GM12864 (cell line): ENCODE measurements at places on chromosomes 13 and 19.

DNA sequence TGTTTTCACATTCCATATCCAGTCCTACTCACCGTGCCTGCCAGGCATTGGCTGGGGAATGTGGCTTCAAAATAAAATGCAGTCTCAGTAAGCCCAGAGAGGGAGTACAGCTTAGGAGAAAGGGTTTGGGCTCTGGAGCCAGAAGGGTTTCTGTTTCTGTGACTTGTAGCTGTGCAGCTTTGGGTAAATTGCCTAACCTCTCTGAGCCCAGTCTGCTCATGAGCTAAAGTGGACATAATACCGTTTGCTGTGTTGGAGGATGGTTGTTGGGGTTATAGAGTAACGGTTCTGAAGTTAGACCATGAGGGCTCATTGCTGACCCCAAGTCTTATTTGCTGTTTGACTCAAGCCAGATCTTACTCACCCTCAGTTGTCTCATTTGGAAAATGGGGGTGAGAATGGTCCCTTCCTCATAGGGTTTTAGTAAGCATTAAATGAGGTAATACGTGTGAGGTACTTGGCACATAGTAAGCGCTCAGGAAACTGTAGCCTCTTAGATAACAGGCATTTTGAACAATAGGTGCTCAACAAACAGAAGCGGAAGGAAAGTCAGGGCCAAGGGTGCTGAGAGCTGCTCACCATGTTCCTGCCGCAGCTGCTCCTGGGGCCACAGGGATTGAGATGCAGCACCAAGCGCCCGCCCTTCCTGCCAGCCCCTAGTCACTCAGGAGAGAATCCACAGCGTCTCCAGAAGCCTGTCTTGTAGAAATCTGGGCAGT lies 45.5 kb downstream of the C13orf42 start:
- no peak for DNase-seq

- no peak for DNase-seq
Observed at GRCh38 chr13:73960474-73960873, 173.7 kb downstream of the KLF12 start.

DNA sequence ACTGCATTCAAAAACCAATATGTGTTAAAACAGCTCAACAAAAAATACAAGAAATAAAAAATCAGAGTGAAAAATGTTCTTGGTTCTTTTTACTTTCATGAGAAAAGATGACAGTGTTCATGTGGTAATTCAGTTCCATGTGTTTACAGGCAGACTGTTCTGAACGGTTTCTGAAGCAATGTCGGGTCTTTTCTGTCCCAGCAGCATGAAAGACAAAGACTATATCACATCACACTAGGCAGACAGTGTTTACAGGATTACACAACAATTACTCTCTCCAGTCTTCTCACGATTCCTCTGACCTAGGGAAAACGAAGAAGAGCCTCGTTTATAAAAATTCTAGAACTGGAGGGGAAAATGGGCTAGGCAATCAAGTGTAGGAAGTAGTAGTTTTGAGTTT lies 83.4 kb downstream of the UBL3 start:
- no peak for DNase-seq

- DNase-seq, result no peak
Observed at GRCh38 chr19:904545-904944, 8.5 kb downstream of the R3HDM4 start.

DNA sequence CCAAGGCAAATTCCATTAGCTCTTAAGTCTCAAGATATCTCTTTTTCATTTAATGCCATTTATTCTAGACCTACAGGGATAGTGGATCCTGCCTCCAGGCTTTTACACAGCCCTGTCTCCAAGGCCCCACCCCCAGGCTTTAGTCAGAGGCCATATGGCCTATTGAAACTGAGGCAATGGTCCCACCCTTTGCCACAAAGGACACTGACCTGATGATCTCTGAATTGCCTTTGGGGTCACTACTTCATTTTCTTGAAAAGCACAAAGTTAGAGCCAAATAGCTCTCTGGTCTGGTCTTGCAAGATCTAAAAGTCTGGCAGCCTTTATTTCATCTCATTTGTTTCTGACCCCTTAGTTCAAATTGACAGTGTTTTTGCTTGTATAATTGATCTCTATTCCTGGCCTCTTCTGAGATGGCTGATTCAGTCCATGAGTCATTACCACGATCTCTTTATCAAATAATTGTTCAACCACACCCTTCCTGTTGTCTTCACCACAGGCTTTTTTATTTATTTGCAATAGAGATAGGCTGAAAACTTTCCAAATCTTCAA lies 209.8 kb downstream of the FGF14 start:
- DNase-seq, result no peak

GRCh38 chr13:110164706-110165105 lies 142.3 kb downstream of the COL4A1 start:
- DNase-seq, result no peak

DNA sequence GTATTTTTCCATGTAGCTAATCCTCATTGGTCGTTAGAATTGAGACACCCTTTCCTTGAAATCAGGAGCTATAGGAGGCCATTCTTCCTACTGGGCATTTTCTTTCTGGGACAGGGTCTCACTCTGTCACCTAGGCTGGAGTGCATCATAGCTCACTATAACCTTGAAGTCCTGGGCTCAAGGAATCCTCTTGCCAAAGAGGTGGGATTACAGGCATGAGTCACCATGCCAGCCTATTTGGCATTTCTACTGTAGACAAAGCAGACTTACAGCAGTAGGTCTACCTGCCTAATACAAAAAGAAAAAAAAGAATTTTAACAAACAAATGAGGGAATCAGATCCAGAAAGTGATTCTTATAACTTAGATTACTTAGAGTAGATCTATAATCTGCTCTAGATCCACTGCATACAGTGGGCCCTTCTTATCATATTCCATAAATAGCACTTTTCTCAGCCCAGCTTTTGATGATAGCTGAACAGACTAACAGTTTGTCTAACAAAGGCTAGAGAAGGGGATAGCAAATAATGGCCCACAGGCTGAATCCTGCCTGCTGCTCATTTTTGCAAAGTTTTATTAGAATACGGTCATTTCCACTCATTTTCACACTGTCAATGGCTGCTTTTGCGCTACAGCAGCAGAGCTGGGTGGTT lies 36.7 kb upstream of the USPL1 start:
- DNase-seq, result no peak

- no peak for DNase-seq
Observed at GRCh38 chr19:8585894-8586750, 8.9 kb upstream of the MYO1F start.

DNA sequence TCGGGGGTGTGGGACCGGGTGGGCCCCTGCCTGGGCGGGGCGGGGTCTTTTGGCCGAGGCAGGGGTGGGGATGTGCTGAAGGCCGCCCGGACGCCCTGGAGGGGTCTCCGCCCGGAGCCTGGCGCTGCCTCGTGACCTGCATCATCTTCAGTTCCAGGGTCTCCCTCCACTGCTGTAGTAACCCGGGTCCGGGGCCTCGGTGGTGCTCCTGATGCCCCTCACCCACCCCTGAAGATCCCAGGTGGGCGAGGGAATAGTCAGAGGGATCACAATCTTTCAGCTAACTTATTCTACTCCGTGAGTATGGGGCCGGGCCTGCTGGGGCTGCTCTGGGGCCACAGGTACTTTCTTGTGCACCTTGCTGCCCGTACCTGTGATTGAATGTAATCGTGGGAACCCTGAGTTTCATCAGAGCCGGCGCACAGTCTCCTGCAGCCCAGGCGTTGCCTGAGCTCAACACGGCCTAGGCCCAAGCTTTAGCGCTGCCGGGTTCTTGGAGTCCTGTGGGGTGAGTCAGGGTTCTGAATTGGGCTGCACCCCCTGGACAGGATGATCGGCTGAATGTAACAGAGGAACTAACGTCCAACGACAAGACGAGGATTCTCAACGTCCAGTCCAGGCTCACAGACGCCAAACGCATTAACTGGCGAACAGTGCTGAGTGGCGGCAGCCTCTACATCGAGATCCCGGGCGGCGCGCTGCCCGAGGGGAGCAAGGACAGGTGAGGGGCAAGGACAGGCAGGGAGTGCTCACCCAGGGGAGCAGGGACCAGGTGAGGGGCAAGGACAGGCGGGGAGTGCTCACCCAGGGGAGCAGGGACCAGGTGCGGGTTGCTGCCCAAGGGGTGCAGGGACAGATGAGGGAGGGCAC lies 10.5 kb downstream of the PEAK3 start:
- DNase-seq, result no peak

- no peak for DNase-seq
Observed at GRCh38 chr13:110518571-110518970, 43.0 kb downstream of the RAB20 start.

DNA sequence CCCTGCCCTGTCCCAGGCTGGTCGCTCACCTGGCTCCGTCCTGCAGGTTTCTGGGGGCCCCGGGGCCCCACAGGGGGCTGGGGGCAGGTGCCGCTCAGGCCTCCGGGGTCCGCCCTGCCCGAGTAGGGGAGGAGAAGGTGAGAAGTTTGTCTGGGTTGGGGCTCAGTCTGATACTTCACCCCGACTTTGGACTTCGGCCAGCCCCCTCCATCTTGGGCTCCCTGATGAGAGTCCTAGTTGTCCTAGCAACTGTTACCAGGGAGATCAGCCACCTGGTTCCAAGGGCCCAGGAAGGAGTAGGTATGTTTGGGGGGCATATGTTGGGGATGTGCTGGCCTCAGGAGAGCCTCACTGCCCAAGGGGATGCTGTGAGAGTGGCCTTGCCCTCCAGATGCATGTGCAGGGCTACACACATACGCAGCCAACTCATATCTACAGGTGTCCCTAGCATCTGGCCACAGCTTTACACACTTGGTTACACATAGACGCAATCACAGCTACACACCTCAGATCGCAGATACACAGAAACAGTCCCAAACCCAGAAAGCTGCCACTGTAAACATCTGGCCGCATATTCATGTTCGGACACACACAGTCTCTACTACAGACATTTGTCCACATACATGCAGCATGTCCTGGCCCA lies 3.4 kb downstream of the NUMBL start:
- no peak for DNase-seq

- DNase-seq, result no peak
Observed at GRCh38 chr19:58021541-58022282, 12.1 kb upstream of the ZSCAN1 start.

GRCh38 chr13:28318496-28318895 lies 176.4 kb downstream of the FLT1 start:
- DNase-seq, result no peak

- no peak for DNase-seq
Observed at GRCh38 chr13:27973961-27974662, 5.0 kb upstream of the CDX2 start.

DNA sequence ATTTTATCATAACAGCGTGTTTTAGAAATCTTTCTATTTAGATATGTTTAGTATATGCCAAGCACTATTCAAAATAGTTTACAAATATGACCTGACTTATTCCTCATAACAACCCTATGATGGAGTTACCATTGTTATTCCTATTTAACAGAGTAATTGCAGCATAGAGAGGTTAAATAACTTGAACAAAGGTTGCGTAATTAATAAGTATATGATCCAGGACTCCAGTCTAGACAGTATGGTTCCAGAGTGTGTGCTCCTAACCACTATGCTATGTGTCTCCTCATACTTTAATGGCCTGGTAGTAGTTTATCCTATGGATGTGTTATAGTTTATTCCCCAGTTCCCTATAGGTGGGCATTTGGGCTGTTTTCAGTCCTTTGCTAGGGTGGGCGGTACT lies 145.3 kb downstream of the PAN3 start:
- no peak for DNase-seq

GRCh38 chr13:25175026-25175425 lies 2.9 kb upstream of the AMER2 start:
- no peak for DNase-seq

GRCh38 chr13:60369242-60369641 lies 27.8 kb upstream of the TDRD3 start:
- DNase-seq, result no peak

GRCh38 chr19:47098608-47099007 lies 15.0 kb downstream of the ZC3H4 start:
- no peak for DNase-seq

DNA sequence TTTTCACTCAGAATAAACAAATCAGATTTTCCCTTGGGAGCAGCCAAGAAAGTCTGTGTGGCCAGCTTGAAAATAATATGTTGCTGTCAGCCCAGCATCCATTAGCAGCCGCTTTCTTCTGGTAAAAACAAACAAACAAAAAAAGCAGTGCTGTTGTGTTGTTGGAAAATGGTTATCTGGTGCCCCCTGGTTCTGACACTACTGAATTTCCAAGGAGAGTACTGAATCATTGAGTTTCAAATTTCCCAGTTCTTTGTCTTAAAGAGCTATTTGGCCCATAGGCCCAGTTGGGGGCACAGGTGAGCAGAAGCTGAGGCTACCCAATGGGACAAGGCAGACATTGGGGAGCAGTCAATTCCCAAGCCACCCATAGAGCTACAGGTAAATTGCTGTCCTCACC lies 995.9 kb downstream of the UQCRFS1 start:
- DNase-seq, result no peak

- no peak for DNase-seq
Observed at GRCh38 chr19:33781415-33781935, 15.2 kb upstream of the KCTD15 start.

DNA sequence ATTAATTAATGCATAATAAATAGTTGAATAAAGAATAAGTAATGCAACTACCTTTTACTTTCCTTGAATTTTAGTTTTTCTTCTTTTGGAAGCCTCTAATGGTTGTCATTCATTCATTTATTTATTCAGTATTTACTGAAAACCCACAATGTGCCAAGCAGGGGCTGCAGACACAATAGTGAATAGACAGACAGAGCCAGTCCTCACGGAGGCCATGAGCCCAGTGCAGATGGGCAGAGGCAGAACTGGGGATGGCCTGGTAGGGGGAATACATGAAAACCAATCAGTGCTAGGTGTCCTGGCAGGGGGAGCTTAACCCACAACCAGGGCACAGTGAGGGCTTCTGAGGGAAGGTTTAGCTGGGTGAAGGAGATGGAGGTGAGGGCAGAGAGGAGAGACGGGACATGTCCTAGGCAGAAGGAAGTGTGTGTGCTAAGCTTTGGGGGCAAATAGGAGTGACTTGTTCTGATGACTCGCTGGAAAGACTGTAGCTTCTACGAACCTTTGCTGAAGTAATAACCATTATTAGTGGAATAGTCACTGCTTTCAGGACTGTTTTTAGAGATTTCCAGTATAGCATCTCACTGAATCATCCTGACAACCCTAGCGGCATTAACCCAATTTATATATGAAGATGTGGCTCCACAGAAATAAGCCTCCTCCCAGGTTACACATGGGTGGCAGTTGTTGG lies 55.9 kb downstream of the ERCC5 start:
- DNase-seq, result no peak

- DNase-seq, result no peak
Observed at GRCh38 chr19:12611361-12611699, 610 bp downstream of the ZNF791 start.

GRCh38 chr13:23991119-23991518 lies 93.8 kb upstream of the C1QTNF9B start:
- DNase-seq, result no peak

DNA sequence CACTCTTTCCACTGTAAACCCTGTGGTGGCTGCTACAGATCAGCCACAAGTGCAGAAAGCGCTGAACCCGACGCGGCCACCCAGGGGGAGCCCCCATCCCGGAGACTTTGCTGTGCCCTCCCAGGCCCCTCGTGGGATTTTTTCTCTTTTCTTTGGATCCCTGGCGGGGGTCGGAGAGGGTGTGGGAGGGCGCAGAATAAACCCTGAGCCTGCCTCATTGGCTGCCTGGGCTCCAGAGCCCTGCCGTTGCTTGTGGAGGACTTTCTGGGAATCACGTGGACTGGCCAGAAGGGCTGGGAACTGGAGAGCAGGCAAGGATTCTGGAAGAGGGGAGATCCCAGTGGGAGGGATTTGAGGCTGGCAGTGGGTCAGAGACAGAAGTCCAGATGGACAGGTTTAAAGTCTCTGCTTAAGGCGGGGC lies 24.9 kb downstream of the GADD45B start:
- DNase-seq, result no peak
